Cardiac muscle cell (in vitro differentiated cells and primary cell): ENCODE measurements at places on chromosomes 7 and 10. TPM values are rescaled to one million over a fixed set of nuclear protein-coding genes. Genes with fewer than 3 reads are reported as not detected.

Gene CNPY1
- 0.15 TPM in 1 of 2 replicates, not detected in the other for total RNA-seq

Gene HOGA1
- total RNA-seq, result 2.1 and 3.8 TPM in 2 replicates

Gene NAT16
- total RNA-seq, result 0.27 TPM in 1 of 2 replicates, not detected in the other

Gene OSBPL3
- 5.3 and 8.2 TPM in 2 replicates for total RNA-seq

Gene SLC26A3
- total RNA-seq, result not detected in 2 replicates

Gene ZNF804B
- total RNA-seq, result 0.06 TPM in 1 of 2 replicates, not detected in the other

Gene URGCP
- 30.9 and 40.2 TPM in 2 replicates for total RNA-seq

Gene TAC1
- not detected in 2 replicates for total RNA-seq

Gene AKR1C1
- total RNA-seq, result 5.5 and 22.5 TPM in 2 replicates

GRCh38 chr10:14681305-14681704, 93.4 kb downstream of the FAM107B start:
- no peaks in the 10 kb centered on the region for H3K27me3 ChIP-seq
- no peak overlapping the region for H3K4me3 ChIP-seq
- no peaks in the 10 kb centered on the region for H3K36me3 ChIP-seq
- H3K4me1 ChIP-seq, result no peaks in the 10 kb centered on the region
- H3K27ac ChIP-seq, result no peak overlapping the region

- H3K36me3 ChIP-seq, result no peaks in the 10 kb centered on the region
- H3K27ac ChIP-seq, result no peak overlapping the region
- H3K27me3 ChIP-seq, result no peaks in the 10 kb centered on the region
- DNase-seq, result no peak
- peaks cover 3% of the 10 kb centered on the region for H3K4me1 ChIP-seq
- H3K4me3 ChIP-seq, result no peak overlapping the region
Observed at GRCh38 chr7:27564881-27565482, 97.7 kb downstream of the HIBADH start.

- H3K27ac ChIP-seq, result no peak overlapping the region
- H3K4me1 ChIP-seq, result no peaks in the 10 kb centered on the region
- no peak overlapping the region for H3K4me3 ChIP-seq
- no peaks in the 10 kb centered on the region for H3K36me3 ChIP-seq
- H3K27me3 ChIP-seq, result peaks cover 12% of the 10 kb centered on the region
Observed at GRCh38 chr10:113576852-113577251, 24.0 kb downstream of the HABP2 start.

DNA sequence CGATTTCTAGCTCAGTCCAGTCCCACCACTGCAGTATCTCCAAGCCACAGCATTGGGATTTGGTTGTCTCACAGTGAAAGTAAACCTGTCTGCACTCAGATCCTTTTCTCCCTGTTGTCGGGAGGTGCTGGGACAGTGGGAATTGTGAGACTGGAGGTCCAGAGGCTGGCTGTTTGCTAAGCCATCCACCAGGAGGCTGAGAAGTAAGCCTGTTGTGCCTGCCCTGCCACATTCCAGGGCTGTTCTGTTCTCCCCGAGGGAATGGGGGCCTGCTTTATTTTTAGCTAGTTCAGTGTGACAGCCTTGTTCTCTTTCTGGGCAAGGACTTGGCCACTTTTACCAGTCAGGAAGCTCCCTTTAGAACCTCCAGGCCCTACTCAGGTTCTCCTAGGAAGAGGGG, 54.9 kb downstream of the HK1 start:
- H3K4me3 ChIP-seq, result no peak overlapping the region
- peak overlapping the region; percentile 97 for H3K27ac ChIP-seq
- peak; percentile 83 for DNase-seq
- H3K27me3 ChIP-seq, result no peaks in the 10 kb centered on the region
- H3K4me1 ChIP-seq, result peaks cover 75% of the 10 kb centered on the region

- no peak for DNase-seq
- H3K4me3 ChIP-seq, result no peak overlapping the region
- H3K36me3 ChIP-seq, result no peaks in the 10 kb centered on the region
- H3K27me3 ChIP-seq, result no peaks in the 10 kb centered on the region
- peaks cover 24% of the 10 kb centered on the region for H3K4me1 ChIP-seq
Observed at GRCh38 chr10:132467464-132468149, 70.0 kb upstream of the INPP5A start.

DNA sequence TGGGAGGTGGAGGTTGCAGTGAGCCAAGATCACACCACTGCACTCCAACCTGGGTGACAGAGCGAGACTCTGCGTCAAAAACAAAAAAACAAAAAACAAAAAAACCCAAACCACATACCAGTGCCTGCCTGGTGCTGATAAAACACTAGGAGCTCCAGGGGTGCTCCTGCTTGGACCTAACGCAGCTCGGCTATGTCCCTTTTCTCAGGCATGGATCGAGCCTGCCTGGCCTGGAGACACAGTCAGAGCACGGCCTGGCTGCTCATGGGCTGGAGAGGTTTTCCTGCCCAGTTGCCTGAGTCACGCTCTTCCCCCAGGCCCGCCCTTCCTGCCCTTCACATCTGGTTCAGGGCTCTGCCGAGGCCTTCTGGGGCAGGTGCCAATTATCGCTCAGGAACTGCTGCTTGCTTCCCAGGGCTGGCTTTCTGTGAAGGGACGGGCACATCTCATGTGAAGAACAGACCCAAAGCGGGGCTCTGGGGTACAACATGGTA, 12.6 kb upstream of the NPFFR1 start:
- H3K36me3 ChIP-seq, result no peaks in the 10 kb centered on the region
- H3K27me3 ChIP-seq, result no peaks in the 10 kb centered on the region
- H3K27ac ChIP-seq, result no peak overlapping the region
- no peaks in the 10 kb centered on the region for H3K4me1 ChIP-seq
- H3K4me3 ChIP-seq, result no peak overlapping the region

GRCh38 chr10:73910764-73911552, at the start of gene PLAU:
Gene PLAU, plus strand, starts transcription at chr10:73911132. Its CDS starts 424 bp downstream, at chr10:73911556.
- H3K36me3 ChIP-seq, result no peaks in the 10 kb centered on the region
- H3K27ac ChIP-seq, result no peak within 1 kb of the TSS
- DNase-seq, result peak; percentile 43
- H3K4me1 ChIP-seq, result peaks cover 14% of the 10 kb centered on the region

GRCh38 chr10:59271160-59271559, 91.2 kb downstream of the FAM13C start:
- H3K27me3 ChIP-seq, result no peaks in the 10 kb centered on the region
- H3K4me1 ChIP-seq, result peaks cover 3% of the 10 kb centered on the region
- H3K4me3 ChIP-seq, result no peak overlapping the region
- DNase-seq, result no peak
- H3K36me3 ChIP-seq, result no peaks in the 10 kb centered on the region
- no peak overlapping the region for H3K27ac ChIP-seq

- H3K27ac ChIP-seq, result no peak overlapping the region
- H3K27me3 ChIP-seq, result no peaks in the 10 kb centered on the region
- peaks cover 5% of the 10 kb centered on the region for H3K4me1 ChIP-seq
Observed at GRCh38 chr10:113094114-113094486, 144.1 kb downstream of the TCF7L2 start.

DNA sequence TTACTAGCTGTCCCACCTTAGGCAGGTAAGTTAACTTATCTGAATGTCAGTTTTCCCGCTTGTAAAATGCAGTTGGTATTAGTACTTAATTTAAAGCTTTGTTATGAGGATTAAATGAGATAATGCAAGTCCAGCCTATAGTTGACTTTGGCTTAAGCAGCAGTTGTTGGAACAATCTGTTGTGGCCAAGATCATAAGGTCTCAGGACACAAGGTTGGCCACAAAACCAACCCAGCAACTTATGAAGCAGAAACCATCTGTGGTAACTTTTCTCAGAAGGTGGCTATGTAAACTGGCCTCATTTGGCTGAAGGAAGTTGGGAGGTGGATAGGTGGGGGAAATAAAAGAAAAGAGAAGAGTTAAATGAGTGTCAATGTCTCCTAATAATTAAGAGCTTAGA, 29.4 kb downstream of the ENTPD1 start:
- no peaks in the 10 kb centered on the region for H3K27me3 ChIP-seq
- no peaks in the 10 kb centered on the region for H3K36me3 ChIP-seq

DNA sequence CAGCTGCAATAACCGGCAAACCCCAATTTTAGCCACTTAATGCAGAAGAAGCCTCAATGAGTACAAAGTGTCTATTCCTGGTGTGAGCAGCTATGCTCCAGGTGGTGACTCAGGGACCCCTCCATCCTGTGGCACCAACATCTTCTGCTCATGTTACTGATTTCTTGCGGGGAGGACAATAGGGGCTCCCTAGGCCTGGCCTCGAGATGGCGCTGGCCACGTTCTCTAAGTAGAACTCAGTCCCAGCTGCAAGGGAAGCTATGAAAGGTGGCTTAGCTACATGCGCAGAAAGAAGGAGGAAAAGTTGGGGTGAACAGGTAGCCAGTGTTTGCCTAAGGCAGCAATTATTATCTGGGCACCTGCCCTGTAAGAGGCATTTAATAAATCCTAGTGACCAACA, 6.6 kb downstream of the GJD4 start:
- no peak for DNase-seq
- H3K4me1 ChIP-seq, result no peaks in the 10 kb centered on the region
- no peaks in the 10 kb centered on the region for H3K36me3 ChIP-seq
- H3K27me3 ChIP-seq, result peaks cover 9% of the 10 kb centered on the region
- no peak overlapping the region for H3K4me3 ChIP-seq

DNA sequence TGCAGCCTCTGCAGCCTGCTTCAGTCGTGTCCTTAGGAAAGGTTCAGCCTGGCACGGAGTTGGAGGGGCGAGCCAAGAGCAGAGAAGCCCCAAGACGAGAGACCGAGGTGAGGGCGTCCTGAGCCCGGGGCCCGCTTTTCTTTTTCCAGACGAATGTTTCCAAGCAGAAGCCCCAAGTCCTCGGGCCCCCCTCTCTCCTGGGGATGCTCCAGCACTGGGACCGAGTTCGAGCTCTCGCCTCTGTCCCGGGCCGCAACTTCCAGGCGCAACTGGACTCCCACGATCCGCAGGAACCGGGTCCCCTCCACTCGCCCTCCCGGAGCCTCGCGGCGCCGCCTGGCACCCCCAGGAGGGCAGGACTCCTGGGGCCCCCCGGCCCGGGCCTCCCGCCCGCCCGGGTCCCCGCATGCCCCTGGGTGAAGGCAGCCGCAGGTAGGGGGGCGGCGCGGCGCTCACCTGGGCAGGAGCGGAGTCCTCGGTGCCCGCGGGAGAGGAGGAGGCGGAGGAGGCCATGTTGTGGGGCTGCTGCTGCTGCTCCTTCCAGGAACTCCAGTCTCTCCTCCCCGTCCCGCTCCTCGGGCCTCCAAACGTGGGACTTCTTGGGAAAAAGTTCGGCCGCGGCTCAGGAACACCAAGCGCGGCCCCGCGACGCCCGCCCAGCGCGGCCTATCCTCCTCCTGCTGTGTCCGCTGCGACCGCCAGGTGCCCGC, 45.3 kb upstream of the CDK1 start:
- H3K4me3 ChIP-seq, result peak overlapping the region; percentile 59
- H3K4me1 ChIP-seq, result peaks cover 6% of the 10 kb centered on the region
- H3K27me3 ChIP-seq, result peaks cover 62% of the 10 kb centered on the region
- H3K36me3 ChIP-seq, result no peaks in the 10 kb centered on the region
- DNase-seq, result peak; percentile 55

- DNase-seq, result no peak
- H3K4me1 ChIP-seq, result peaks cover 1% of the 10 kb centered on the region
- no peaks in the 10 kb centered on the region for H3K36me3 ChIP-seq
- H3K4me3 ChIP-seq, result no peak overlapping the region
- H3K27ac ChIP-seq, result no peak overlapping the region
Observed at GRCh38 chr7:68476966-68477365, 1121.3 kb upstream of the AUTS2 start.

GRCh38 chr10:108051218-108051617, 886.7 kb upstream of the SORCS1 start:
- H3K4me1 ChIP-seq, result no peaks in the 10 kb centered on the region
- H3K4me3 ChIP-seq, result no peak overlapping the region
- H3K36me3 ChIP-seq, result no peaks in the 10 kb centered on the region
- H3K27me3 ChIP-seq, result no peaks in the 10 kb centered on the region
- H3K27ac ChIP-seq, result no peak overlapping the region

GRCh38 chr7:24622646-24623182, 49.5 kb downstream of the PALS2 start:
- H3K4me1 ChIP-seq, result peaks cover 3% of the 10 kb centered on the region
- H3K36me3 ChIP-seq, result no peaks in the 10 kb centered on the region
- no peak overlapping the region for H3K27ac ChIP-seq
- DNase-seq, result no peak
- H3K4me3 ChIP-seq, result no peak overlapping the region

DNA sequence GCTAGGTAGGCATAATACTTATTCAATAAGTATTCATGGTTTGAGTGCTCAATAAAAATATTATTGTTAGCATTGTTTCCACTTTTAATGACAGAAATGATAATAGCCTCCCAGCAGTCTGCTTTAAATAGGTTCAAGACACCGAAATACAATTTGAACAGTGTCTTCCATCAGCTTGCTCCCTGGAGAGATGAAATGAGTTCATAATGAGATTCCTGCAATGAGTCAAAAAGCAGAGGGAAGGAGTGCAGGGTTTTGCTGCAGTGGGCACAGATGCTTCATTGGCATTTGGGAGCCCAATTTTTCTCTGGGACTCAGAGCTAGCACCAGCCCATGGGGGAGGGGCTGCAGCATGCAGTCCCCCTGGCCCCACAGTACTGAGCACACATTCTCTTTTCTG, 32.6 kb upstream of the CHCHD3 start:
- H3K4me1 ChIP-seq, result no peaks in the 10 kb centered on the region
- no peaks in the 10 kb centered on the region for H3K36me3 ChIP-seq
- H3K27me3 ChIP-seq, result peaks cover 9% of the 10 kb centered on the region
- H3K4me3 ChIP-seq, result no peak overlapping the region
- no peak for DNase-seq
- no peak overlapping the region for H3K27ac ChIP-seq

- H3K36me3 ChIP-seq, result no peaks in the 10 kb centered on the region
- H3K4me1 ChIP-seq, result no peaks in the 10 kb centered on the region
- no peak overlapping the region for H3K27ac ChIP-seq
- no peaks in the 10 kb centered on the region for H3K27me3 ChIP-seq
Observed at GRCh38 chr10:14660831-14661230, 113.9 kb downstream of the FAM107B start.

GRCh38 chr7:12607134-12607533, 36.6 kb downstream of the SCIN start:
- no peaks in the 10 kb centered on the region for H3K36me3 ChIP-seq
- H3K4me3 ChIP-seq, result no peak overlapping the region
- H3K27me3 ChIP-seq, result no peaks in the 10 kb centered on the region
- DNase-seq, result no peak
- no peak overlapping the region for H3K27ac ChIP-seq

- H3K27me3 ChIP-seq, result no peaks in the 10 kb centered on the region
- peak; percentile 83 for DNase-seq
- H3K36me3 ChIP-seq, result peaks cover 25% of the 10 kb centered on the region
- H3K4me3 ChIP-seq, result no peak overlapping the region
- H3K27ac ChIP-seq, result no peak overlapping the region
- H3K4me1 ChIP-seq, result no peaks in the 10 kb centered on the region
Observed at GRCh38 chr7:40077849-40078248, 56.6 kb downstream of the MPLKIP start.

DNA sequence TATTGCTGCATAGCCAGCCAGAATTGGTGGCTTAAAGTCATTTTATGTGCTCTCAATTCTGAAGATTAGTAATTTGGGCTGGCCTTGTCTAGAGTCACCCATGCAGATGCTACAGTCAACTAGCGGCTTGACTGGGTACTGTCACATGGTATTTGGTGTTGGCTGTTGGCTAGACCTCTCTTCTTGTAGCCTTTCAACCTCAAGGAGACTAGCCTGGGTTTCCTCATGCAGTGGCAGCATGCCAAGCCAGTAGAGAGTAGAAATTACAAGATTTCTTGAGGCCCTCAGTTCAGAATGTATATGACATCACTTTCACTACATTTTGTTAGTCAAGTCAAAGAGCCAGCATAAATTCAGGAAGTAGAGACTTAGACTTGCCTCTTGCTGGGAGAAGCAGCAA, 3.7 kb upstream of the ZNF800 start:
- H3K4me3 ChIP-seq, result no peak overlapping the region
- H3K36me3 ChIP-seq, result no peaks in the 10 kb centered on the region
- no peak overlapping the region for H3K27ac ChIP-seq
- DNase-seq, result peak; percentile 46
- H3K27me3 ChIP-seq, result peaks cover 33% of the 10 kb centered on the region

- no peaks in the 10 kb centered on the region for H3K36me3 ChIP-seq
- H3K4me1 ChIP-seq, result no peaks in the 10 kb centered on the region
- no peaks in the 10 kb centered on the region for H3K27me3 ChIP-seq
- no peak overlapping the region for H3K27ac ChIP-seq
- H3K4me3 ChIP-seq, result no peak overlapping the region
- DNase-seq, result no peak
Observed at GRCh38 chr7:129161524-129162225, 17.2 kb downstream of the TSPAN33 start.
